NCI-H187 (cell line): ENCODE measurements at places on chromosomes 4 and X.

GRCh38 chrX:43747476-43747875 lies 91.4 kb downstream of the MAOA start:
- no peak for DNase-seq

DNA sequence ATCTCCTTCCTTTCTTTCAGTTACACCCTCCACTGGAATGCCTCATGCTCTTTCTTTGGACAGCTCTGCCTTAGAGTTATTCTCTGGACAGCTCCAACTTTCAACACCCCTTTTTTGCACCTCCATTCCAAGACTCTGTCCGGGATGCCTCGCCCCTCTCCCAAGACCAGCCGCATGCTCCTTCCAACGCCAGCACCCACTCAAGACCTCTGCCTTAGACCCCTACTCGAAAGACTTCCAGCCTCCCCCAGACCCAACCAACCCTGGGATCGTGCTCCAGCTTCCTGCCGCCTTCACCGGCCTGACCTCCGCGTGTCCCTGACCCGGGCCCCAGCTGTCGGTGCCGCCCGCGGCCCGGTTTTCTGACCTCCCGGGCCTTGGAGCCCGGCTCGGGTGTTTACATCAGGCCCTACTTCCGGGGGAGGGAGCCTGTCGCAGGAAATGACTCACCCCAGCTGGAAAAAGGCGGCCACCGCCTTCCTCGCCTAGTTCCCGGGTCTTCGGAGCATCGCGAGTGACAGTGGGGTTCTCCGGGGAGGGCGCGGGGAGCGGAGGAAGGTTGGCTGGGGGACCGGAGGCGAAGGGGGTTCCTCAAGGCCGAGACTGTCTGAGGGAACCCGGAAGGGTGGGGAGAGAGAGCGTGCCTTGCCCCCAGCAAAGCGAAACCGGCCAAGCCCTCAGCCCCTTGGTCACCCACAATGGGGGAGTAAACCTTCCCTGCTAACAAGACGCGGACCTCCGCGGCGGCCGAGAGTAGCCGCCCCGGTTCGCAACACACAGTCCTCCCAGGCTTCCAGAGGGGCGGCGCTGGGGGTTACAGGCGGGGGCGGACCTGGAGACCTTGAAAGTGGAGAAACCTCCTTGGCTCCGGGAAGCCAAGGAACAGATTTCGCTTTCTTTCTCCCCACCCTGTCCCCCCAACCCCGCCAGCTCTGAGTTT lies at the start of gene WDR45:
WDR45 (minus strand) TSS at position 399 of the 940 bp plus-strand sequence. CDS start 1,792 bp downstream, outside the sequence.
- DNase-seq: no peak

- no peak for DNase-seq
Measured at GRCh38 chr4:73018595-73018994, 50.9 kb downstream of the COX18 start.

GRCh38 chrX:107324493-107325310 lies 118.3 kb downstream of the DNAAF6 start:
- no peak for DNase-seq

GRCh38 chrX:123918106-123918721 lies 43.3 kb upstream of the STAG2 start:
- DNase-seq: no peak

GRCh38 chrX:44947995-44948394 lies 75.0 kb downstream of the KDM6A start:
- DNase-seq: peak; percentile 28

DNA sequence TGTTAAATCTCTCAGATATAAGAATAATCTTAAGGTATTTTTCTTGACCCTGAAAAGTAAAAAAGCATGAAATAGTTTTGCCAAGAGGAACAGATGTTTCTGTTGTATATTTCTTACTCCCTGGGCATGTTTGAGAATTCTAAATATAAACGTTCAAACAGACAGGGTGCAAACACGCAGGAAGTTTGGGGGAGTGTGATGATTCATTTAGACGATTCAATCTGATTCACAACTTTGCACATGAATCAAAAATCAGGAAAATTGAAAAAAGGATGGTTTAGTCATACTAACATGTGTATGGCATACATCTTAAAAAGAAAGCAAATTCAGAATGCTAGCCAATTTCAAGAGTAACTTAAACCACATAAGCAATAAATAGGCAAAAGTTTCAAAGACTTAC lies 340.3 kb upstream of the GRID2 start:
- no peak for DNase-seq

GRCh38 chr4:66629927-66630326 lies 915.4 kb downstream of the CENPC start:
- no peak for DNase-seq

DNA sequence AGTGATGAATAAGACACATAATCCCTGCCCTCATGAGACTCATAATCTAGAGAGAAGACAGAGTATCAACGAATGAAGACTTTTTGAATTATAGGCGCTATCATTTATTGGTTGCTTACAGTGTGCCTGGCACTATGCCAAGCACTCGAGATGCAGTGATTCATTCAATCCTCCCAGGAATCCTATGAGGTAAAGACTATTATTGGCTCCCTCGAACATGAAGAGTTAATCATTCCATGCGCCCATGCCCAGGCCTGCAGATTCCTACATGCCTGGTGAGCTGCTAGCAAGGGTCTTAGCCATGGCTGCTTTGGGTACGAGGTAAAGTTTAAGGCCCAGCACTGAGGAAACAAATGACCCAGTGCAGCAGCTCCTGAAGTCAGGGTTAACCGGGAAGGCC lies 47.0 kb downstream of the TEX13B start:
- DNase-seq: no peak

GRCh38 chrX:47502316-47503125 lies 19.5 kb upstream of the ZNF41 start:
- DNase-seq: no peak
